ENCODE measurements at places on chromosomes 16 and 17.

GRCh38 chr16:67397812-67398545 lies 4.7 kb upstream of the TPPP3 start:
- no peak for DNase-seq

- DNase-seq, result no peak
Observed at GRCh38 chr16:50657241-50657640, 23.9 kb downstream of the SNX20 start.

DNA sequence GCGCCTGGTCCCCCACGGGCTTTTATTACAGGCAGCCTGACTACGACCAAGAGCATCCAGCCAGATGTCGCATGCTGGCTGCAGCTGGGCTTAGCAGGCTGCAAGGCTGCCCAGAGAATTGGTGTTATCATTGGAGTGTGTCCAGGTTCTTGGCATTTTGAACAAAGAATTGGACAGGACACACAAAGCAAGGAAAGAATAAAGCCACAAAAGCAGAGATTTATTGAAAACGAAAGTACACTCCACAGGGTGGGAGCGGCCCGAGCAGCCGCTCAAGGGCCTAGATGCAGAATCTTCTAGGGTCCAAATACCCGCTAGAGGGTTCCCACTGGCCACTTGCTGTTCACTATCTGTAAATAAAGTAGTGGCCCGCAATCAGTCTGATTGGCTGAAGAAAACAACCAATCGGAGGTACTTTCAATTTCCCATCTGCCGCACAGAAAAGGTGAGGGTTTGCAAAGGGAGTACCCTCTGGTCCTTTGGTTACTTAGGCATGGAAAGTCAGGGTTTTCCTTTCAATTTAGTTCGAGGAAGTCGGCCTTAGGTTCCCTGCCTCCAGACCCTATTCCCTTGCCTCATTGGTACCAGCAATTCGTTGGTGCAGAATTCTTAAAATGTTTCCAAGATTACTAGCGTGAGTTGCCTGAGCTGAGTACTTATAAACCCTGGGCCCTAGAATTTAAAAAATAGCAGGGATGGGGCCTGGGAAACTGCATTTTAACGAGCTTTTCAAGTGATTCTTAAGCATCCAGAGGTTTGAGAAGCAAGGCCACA lies 38.5 kb upstream of the CNEP1R1 start:
- DNase-seq, result no peak

DNA sequence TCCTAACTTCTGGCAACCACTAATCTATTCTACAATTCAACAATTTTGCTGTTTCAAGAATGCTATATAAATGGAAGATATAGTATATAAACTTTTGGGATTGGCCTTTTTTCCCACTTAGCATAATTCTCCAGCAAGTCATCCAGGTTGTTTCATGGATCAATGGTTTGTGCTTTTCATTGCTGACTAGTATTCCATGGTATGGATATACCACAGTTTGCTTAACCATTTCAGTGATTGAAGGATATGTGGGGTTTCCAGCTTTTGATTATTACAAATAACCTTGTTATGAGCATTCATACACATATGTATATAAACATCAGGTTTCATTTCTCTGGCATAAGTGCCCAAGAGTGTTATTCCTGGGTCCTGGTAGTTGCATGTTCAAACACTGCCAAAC lies 2.1 kb upstream of the FAM83G start:
- no peak for DNase-seq

GRCh38 chr16:83215406-83216001 lies 588.7 kb downstream of the CDH13 start:
- peak; percentile 61 for DNase-seq

- no peak for DNase-seq
Observed at GRCh38 chr16:52597073-52597771, 50.3 kb upstream of the TOX3 start.

GRCh38 chr17:79927688-79928501 lies 88.7 kb upstream of the CBX4 start:
- no peak for DNase-seq

DNA sequence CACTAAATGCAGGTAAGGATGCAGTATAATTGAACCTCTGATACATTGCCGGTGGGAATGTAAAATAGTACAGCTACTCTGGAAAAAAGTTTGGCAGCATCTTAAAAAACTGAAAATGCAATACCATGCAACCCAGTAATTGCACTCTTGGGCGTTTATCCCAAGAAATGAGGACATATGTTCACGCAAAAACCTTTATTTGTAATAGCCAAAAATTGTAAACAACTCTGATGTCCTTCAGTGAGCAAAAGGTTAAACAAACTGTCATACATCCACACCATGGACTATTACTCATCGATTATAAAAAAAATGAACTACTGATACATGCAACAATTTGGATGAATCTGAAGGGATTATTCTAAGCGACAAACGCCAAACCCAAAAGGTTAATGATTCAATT lies 16.9 kb downstream of the SYNRG start:
- no peak for DNase-seq

DNA sequence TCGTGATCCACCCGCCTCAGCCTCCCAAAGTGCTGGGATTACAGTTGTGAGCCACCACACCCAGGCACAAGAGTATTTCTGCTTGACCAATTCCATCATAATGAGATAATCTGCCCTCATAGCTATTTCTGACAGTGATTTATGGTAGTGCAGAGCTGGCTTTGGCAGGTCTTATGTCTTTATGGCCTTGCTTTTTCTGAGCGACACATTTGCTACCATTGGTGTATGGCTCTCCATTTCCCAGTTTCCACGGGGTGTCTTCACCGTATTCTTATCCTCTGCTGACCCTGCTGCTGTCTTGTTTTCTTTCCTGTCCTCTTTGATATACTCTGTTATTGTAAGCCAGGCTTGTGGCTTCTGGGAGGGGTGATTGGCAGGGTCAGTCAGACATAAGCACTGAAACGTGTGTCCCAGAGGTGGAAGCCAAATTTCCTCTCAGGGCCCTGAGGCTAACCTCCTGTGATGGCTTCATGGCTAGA lies 161.1 kb upstream of the TBX2 start:
- DNase-seq, result no peak

DNA sequence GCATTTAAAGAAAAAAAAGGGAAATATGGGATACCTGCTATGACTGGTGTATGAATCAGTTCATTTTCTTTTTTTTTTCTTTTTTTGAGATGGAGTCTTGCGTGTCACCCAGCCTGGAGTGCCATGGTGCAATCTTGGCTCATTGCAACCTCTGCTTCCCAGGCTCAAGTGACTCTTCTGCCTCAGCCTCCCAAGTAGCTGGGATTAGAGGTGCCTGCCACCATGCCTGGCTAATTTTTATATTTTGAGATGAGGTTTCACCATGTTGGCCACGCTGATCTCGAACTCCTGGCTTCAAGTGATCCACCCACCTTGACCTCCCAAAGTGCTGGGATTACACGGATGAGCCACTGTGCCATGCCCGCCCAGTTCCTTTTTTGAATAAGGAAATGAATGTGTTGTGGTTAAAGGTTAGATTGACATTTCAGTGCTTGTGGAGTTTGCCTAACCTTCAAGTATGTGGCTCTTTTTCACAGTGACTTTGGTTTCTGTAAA lies 7.7 kb downstream of the HAPSTR1 start:
- no peak for DNase-seq

DNA sequence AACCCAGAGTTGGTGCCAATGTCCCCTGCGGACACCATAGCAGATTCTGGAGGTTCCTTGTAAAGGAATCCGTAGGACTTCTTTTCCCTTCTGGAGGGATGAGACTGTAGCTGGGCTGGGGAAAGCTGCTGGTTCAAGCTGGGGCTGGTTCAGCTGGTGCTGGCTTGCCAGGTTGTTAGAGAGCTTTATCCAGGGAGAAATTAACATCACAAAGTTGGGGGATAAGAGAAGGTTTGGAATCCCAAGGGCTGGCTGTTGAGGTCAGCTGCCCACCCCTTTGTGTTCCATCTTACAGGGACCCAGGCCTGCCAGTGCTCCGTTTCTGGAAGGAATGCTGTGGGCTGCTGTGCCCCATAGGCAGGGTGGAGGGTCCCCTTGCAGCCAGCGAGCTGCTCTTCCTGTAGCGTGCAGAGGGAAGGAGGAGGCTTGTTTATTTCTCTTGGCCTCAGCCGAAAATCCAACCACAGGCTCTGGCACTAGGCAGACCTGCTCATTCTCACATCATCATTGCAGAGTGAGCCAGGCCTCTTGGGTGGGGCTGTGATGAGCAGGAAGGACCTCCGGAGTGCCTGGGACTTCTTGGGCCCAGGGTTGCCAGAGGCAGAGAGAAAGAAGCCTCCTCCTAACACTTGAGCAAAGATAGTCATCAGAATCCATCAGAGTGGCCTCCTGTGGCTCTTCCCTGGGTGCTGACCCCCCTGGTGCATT lies 251.1 kb downstream of the SEC14L1 start:
- no peak for DNase-seq

- DNase-seq, result peak; percentile 95
Observed at GRCh38 chr17:143785-144281, 6.5 kb downstream of the SCGB1C2 start.

GRCh38 chr16:65069065-65069464 lies 52.8 kb downstream of the CDH11 start:
- DNase-seq, result no peak

GRCh38 chr16:58912571-58912970 lies 178.5 kb upstream of the GOT2 start:
- no peak for DNase-seq

- no peak for DNase-seq
Observed at GRCh38 chr17:39208136-39208535, 8.1 kb downstream of the RPL19 start.

DNA sequence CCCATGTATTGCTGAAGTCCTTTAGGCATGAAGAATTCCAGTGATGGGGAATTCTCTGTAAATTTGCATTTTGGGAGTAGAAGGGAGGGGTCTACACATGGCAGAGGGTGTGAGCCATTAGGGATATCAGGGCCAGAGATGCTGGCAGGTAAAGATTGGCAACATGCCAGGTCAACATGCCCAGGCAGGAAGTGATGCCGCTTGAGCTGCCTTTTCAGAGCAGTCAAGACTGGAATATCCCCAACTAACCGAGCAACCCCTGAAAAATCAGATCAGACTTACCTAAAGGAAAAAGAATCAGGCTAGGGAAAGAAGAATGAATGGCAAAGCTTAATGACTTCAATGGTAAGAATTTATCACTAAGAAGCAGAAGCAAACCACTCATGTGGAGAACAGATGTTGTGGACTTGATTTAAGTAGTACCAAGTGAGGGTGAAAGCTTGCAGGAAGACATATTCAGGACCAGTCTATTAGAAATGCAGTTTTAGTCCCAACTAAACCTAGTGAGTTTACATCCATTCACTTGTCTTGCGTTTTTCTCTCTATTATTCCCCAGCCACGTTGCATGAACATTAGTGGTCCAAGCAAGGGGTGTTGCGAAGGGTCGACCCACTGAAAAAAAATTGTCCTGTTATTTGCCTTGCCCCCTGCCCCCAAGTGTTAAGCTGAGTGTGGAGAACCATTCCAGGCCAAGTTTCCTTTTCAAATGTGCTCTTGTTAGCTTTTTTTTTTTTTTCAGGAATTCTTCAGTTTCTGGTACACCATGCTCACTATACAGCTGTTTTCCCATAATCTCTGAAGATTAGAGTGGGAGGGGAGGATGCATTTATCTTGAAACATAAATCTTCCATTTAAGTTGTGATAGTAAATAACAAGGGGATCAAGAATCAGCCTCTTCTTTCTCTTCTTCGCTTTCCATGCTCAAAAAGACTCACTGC lies 105.2 kb downstream of the ABCA8 start:
- no peak for DNase-seq

- no peak for DNase-seq
Observed at GRCh38 chr17:19727501-19728078, 11.2 kb upstream of the SLC47A2 start.

GRCh38 chr16:86389566-86390328 lies 120.6 kb upstream of the FOXF1 start:
- DNase-seq, result no peak

- DNase-seq, result no peak
Observed at GRCh38 chr17:70525961-70526360, 356.6 kb downstream of the KCNJ2 start.

DNA sequence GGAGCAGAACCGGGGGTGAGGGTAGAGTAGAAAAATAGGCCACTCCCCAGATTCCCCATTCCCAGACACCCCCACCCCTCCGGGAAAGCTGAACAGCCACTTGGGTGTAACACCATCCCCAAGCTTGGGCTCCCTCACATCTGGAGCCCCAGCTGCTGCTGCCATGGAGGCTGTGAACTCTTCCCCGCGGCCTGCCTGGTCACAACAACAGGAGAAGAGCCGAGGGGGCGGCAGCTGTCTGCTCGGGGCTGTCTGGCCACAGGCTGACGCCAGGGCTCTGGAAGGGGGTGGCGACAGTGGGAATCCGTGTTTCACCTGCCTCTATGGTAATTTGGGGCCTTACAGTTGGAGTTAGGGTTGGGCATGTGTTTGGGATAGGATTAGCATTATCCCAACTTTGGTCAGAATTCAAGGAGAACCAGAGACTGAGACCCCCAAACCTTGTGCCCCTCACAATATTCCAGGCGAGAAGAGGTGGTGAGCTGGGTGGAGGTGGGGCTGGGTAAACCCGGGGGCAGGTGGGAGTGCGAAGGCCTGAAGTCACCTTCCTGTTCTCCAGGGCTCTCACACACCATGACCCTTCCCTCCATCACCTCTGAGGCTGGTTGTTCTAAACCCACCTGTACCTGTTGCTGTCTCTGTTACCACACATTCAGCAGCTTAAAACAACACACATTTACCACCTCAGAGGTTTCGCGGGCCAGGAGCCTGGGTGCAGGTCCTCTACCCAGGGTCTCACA lies 29.7 kb upstream of the NXPH3 start:
- no peak for DNase-seq

GRCh38 chr17:61724777-61725176 lies 133.8 kb upstream of the NACA2 start:
- DNase-seq, result no peak

- DNase-seq, result no peak
Observed at GRCh38 chr17:39903158-39903884, 15.1 kb downstream of the GSDMB start.

GRCh38 chr17:78650093-78650715 lies 73.0 kb upstream of the DNAH17 start:
- DNase-seq, result no peak

- peak; percentile 77 for DNase-seq
Observed at GRCh38 chr17:6421700-6422604, 13.0 kb downstream of the AIPL1 start.

- DNase-seq, result peak; percentile 51
Observed at GRCh38 chr16:12067714-12068401, 91.3 kb downstream of the SNX29 start.

DNA sequence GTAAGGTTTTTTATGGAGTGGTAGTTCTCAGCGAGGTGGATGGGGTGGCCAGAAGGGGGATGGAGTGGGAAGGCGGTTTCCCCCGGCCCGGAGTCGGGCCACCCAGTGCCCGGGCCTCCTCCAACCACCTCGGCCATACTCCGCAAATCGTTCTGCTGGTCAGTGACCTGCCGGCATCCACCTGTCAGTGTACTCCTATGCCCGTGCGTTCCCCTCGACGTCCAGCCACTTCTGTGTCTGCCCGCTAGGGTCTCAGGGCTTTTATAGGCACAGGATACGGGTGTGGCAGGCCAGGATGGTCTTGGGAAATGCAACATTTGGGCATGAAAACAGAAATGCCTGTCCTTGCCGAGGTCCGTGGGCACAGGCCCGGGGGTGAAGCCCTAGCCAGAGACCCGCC lies 19.3 kb upstream of the ASGR2 start:
- no peak for DNase-seq

- DNase-seq, result peak; percentile 46
Observed at GRCh38 chr17:34980681-34981537, 597 bp downstream of the LIG3 start.

GRCh38 chr17:68377771-68378267 lies 79.5 kb downstream of the WIPI1 start:
- no peak for DNase-seq

- no peak for DNase-seq
Observed at GRCh38 chr17:65297916-65298315, 160.7 kb downstream of the RGS9 start.

Data from stimulated activated CD4-positive, alpha-beta T cell treated with anti-CD3 and anti-CD28 coated beads, Interleukin-2, amount 100 ng/mL, for 48 hours (primary cell).